Esophagus muscularis mucosa (tissue), 4 donors: ENCODE measurements at places on chromosomes 4 and X. TPM values are rescaled to one million over a fixed set of nuclear protein-coding genes. Genes with fewer than 3 reads are reported as not detected.

SLC30A9 gene
- 45.4 TPM for total RNA-seq

ZCCHC18 gene
- 12.3 TPM for total RNA-seq

BGN gene
- 24.4 TPM for total RNA-seq

GATA1 gene
- not detected for total RNA-seq

RPA4 gene
- 2.5 TPM for total RNA-seq

AFM gene
- total RNA-seq, result not detected
